ENCODE measurements at places on chromosomes 2 and 18. TPM values are rescaled to one million over a fixed set of nuclear protein-coding genes. Genes with fewer than 3 reads are reported as not detected.

DNA sequence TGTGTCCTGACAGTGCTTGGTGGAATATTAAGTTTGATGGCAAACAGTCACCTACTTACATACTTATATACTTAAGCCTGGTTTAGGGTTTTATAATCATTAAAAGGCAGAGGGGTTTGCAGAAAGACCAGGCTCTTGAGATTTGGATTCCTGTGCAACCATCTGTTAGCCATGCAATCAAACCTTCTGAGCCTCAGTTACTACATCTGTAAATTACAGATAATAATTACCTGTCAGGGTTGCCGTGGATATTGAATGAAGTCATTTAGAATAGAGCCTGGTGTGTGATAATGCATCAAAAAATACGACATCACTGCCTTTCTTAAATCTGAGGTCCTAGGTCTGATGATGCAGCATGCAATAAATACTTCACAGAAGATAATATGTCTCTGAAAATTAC is 152.9 kb downstream of the ARHGAP28 start:
- no peak for DNase-seq

DNA sequence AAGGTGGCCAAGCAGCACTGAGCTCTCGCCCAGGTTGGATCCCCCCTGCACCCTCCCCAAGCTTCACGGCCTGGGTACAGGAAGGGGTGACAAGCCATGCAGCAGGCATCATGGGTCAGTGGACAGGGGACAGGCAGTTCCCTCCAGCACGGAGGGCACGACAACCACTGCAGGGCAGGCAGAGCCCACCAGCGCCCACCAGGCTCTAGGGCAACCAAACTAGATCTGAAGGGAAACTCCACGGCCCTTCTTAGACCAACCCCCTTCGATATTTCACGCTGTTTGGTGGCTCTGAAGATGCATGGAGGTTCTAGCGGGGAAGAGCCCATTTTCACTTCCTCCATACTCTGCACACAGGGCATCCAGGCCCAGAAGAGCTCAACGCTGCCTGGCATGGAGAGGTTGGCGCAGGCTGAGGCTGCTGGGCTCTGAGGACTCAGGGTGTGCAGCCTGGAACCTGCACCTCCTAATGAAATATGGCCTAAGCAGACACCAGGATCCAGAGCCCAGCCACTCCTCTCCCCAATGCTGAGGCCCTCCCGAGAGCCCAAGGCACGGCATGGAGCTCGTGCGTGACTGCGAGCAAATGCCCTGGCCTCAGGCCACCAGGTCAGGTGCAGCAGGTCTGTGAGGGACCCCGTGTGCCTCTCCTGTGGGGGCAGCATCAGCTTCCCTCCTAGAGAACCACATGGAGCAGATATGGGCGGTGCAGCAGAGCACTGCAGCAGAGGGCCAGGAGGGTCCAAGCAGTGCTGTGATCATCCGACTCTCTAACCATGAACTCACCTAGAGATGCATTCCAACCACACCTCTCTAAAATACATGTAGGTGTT is 8.7 kb upstream of the MTERF4 start:
- no peak for DNase-seq

Gene CD8A
- 0.27 TPM for total RNA-seq

- no peak for DNase-seq
These were observed 702.8 kb upstream of the LINC00305 start for GRCh38 chr18:64851726-64852125.

- no peak for DNase-seq
These were observed 33.3 kb downstream of the IL1R2 start for GRCh38 chr2:102025016-102025501.

- peak; percentile 33 for DNase-seq
These were observed 1357.5 kb upstream of the CELF4 start for GRCh38 chr18:38923126-38923525.

DNA sequence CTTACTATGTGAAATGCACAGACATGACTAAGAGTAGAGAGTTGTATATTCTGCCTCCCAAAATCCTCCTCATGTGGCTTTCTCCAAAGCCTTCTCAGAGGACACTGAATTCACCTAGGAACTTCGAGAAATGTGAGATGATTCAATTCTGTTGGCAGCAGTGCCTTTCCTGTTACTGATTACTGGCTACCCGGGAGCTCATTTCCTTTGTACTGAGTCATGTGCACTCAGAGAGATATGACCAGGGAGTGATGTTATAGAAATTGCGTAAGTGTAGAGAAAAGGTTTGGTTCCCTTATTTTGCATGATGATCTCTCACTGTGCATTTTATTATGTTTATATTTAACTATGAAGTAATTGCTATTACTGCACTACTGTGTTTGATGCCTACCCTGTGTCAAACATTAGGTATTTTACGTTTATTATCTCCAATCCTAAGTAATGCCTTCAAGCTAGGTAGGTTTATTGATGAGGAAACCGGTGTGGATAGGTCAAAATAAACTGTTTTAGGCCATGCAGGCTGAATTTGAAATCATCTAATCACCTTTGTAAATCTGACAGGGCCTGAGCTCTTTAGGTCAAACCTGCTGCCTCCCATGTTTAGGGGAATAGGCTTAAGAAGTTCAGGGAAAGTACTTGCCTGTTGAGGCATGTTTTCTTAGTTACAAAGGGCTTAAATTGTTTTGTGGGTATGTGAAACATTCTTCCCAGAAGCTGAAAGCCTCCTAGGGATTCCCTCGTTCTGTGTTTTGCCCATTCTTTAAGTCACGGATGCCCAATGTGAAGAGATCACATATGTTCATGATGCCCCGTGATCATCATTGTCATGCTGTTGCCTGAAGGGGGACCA is 86.8 kb downstream of the FMNL2 start:
- no peak for DNase-seq

GRCh38 chr2:104871972-104872865 is 18.3 kb downstream of the POU3F3 start:
- no peak for DNase-seq

DNA sequence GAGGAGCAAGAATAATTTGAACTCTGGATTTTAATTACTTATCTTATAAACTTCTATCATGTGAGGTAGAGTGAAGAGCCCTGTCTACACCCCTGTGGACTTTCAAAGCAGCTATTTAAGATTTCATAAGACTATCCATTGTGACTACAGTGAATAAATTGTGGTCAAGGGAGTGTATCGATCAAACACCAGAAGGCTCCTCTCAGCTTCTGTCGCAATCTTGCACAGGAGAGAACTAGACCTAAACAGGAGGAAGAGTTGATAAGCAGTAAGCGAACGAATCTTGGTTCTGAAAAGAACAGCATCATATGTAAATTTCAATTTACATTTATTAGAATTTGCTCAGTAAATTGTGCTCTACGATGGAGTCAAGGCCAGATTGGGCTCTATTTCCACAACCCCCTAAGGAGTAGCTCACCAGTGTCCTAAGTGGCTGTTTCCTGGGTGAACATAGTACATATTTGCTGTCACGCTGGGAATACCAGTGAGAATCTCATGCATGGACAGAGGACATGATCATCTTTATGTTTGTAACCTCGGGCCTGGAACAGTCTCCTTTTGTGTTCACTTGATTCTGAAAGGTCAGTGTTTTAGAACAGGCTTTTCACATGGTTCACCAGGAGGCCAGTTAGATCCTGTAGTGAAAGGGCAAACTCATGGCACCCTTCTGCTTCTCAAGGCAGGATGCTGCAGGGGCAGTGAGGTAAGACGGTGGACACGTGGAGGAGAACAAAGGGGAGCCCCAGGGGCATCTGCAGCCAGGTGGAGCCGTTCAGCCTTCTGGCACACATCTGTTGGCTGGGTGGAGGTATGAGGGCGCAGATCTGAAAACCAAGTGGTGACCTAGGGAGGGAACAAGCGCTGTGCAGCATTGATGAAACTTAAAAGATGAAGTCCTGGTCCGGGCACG is 33.3 kb downstream of the NPAS2 start:
- DNase-seq: no peak

DNA sequence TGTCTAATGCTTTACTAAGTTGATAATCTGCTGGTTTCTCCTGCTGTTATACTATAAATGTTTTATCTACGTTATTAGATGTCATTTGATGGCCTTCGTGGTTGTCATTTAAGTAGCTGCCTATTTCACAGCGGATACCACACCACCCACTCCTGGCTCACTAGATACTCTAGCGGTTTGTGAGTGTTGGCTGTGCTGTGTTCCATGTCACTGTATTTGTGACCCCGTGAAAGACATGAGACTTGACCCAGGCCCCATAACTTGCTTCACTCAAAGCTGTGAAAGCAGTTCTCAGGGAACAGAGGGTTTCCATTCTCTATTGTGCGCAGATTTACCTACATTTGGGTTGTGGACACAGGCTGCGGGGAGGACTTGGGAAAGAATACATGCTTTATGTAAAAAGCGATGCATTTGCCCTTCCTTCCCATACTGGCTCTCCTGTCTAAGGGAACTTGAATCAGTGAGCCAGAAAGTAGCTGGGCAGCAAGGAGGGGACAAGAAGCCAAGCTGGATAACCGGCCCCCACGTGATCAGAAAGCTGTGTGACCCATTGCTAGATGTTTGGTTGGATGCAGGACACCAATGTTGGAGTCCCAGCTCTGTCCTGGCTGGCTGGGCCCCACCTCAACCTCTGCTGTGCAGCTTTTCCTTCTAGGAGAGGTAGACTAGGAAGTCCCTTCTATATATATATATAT is 52.2 kb downstream of the PLB1 start:
- no peak for DNase-seq

DNA sequence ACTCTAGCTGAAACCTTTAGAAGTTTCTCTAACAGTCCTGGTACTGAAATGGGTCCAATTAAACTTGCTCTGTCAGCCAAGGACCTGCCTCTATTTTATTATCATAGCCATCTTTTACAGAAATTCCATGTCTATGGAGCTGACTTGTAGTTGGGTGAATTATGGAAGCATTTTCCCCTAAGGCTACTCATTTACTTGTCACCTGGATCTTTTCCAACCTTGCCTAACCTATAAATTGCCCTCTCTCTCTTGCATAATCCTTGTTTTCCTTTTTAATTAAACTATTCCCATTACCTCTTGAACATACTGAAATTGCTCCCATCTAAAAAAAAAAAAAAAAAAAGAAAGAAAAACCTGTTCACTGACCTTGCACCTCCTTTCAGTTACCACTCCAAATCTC is 74.6 kb upstream of the DOK6 start:
- no peak for DNase-seq

GRCh38 chr2:169743549-169743948 is 9.9 kb downstream of the KLHL23 start:
- DNase-seq: no peak

- no peak for DNase-seq
These were observed 115.2 kb downstream of the INHBB start for GRCh38 chr2:120461092-120461491.

Gene TEKT4
- not detected for total RNA-seq

DNA sequence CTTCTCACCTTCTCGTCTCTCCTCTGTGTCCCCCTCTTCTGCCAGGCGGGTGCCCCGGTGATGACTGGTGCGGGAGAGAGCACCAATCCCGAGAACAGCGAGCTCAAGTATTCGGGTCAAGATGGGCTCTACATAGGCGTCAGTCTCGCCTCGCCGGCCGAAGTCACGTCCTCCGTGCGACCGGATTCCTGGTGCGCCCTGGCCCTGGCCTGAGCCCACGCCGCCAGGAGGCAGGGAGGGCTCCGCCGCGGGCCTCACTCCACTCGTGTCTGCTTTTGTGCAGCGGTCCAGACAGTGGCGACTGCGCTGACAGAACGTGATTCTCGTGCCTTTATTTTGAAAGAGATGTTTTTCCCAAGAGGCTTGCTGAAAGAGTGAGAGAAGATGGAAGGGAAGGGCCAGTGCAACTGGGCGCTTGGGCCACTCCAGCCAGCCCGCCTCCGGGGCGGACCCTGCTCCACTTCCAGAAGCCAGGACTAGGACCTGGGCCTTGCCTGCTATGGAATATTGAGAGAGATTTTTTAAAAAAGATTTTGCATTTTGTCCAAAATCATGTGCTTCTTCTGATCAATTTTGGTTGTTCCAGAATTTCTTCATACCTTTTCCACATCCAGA is 31.3 kb downstream of the GATA6 start:
- DNase-seq: no peak

- no peak for DNase-seq
These were observed 32.2 kb upstream of the CTLA4 start for GRCh38 chr2:203835420-203835819.

Gene DLX2
- under 0.01 TPM for total RNA-seq

Gene BCL2L11
- 2.7 TPM for total RNA-seq

GRCh38 chr2:102235042-102235473 is 48.2 kb downstream of the IL1RL2 start:
- DNase-seq: no peak

Gene OTOS
- not detected for total RNA-seq

DNA sequence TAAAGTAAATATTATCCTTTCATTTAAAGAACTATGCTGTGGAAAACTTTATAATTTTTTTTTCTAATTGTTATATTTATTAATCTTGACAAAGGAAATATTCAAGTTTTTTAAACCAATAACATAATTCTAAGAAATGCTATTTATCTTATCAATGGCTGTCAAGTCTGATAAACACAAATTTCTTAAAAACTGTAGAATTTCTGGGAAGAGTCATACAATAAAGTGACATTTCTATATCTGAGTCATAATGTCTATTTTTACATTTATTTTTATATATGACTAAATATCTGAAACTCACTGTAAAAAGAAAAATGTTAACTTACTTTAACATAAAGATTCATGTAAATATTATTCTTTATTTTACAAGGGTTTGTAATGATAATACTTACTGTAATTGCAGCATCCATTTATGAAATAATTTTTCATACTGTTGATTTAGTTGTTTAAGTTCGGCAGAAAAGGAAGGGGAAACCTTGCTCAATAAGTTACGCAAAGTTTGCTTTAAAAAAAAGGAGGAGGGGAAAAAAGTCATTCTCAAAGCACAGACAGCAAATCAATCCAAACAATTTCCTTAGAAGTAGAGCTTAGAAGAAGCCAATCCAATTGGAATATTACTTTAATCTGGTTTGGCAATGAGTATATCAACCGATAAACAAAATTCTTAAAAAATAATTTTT is 32.4 kb downstream of the ORC2 start:
- no peak for DNase-seq

GRCh38 chr18:74940856-74941255 is 268.1 kb downstream of the PTGR3 start:
- DNase-seq: no peak

Gene RAB11FIP5
- total RNA-seq: 4.3 TPM

DNA sequence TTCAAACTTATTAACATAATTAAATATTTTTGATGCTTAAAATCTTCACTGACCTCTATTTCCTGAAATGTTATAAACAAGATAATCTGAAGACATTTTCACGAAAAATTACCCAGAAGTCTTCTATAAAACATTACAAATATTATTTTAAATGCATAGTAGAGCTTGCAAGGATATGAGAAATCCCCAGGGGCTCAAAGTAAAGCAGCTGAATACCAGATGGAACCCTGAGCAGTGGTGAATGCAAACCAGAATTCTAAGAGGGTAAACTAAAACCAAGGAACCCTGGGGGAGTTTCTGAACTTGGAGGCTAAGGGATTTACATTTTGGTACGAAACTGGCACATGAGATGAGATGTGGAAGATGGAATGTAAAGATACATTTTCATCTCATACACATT is 83.6 kb downstream of the FSHR start:
- DNase-seq: no peak

Gene PLEK
- total RNA-seq: 48.2 TPM

Gene EFR3B
- total RNA-seq: 0.27 TPM

GRCh38 chr2:199693861-199694260 is 157.1 kb downstream of the FTCDNL1 start:
- DNase-seq: no peak

Gene HOXD13
- not detected for total RNA-seq

- peak; percentile 32 for DNase-seq
These were observed 13.5 kb downstream of the ALPK2 start for GRCh38 chr18:58615140-58616132.
